ENCODE measurements at places on chromosomes 16 and 17. TPM values are rescaled to one million over a fixed set of nuclear protein-coding genes. Genes with fewer than 3 reads are reported as not detected.

- peak; percentile 70 for DNase-seq
These were observed 693 bp downstream of the NDRG4 start for GRCh38 chr16:58500430-58501241.

DNA sequence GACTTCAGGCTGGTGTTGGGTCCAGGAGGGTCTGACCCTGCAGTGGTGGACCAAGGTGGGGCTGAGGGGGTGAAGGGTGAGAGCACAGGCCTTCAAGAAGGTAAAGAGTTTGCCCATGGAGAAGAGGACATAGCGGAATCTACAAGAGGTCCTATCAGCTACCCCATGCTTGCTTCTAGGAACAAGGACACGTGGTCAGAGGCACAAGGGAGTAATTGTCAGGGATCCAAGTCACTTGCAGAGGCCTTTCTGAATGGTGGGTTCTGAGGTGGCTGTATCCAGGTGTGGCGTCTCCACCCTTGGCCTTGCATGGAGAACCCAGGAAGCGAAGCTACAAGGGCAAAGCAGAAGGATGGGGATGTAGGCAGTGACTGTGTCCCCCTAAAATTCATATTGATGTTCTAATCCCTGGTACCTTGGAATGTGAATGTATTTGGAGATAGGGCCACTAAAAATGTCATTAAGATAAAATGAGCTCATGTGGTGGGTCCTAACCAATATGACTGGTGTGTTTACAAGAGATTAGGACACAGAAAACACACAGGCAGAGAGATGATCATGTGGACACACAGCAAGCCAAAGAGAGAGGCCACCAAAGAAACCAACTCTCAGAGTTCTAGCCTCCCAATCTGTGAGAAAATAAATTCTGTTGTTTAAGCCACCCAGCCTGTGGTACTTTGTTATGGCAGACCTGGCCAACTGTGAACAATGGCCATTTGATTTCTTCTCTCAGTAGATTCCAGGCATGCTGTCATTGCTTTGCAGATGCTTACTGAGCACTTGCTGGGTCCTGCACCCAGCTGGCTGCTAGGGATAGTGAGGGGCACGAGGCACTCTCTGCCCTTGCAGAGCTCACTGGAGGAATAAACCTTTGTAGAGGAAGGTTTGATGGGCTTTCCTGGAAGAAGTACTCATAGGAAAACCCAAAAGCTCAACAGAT is 75.8 kb downstream of the UTP18 start:
- DNase-seq: no peak

DNA sequence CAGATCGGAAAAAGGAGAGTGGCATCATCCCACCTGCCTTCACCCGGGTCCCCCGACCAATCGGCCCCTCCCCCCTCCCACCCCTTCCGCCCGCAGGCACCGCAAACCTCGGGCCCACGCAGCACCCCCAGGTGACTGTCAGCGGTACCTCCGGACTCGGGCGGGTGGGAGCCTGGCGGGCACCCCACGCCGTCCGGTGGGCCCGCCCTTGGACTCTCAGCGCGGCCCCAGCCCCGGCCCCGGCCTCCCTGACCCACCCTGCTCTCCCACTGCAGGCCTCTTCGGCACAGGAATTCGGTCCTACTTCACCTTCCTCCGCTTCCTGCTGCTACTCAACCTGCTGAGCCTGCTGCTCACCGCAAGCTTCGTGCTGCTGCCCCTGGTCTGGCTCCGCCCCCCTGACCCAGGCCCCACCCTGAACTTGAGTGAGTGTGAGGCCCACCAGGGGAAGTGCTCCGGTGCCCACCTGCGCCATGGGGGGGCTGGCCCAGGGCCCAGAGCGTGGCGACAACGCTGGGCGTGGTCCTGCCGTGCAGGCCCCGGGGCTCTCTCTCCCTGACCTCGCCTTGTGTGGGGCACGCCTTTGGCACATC is 1.6 kb downstream of the TMC8 start:
- DNase-seq: peak; percentile 77

DNA sequence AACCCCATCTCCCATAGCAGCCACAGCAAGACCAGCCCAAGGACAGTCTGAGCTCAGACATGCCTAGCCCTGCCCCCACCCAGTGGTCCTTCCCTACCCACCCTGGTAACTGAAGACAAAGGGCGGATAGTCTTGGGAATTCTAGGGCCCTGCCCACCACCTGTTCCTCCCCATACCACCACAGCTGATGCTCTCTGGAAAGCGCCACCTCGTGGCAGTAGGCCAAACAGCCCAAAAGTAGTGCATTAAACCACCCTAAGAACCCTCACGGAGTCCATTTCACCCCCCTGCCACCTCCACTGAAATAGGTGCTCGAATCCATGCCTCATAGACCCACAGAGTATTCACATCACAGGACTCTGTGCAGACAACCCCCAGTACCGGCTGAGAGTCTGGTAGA is 1021.4 kb downstream of the CDH8 start:
- DNase-seq: peak; percentile 44

The SLC5A11 gene
- total RNA-seq: 0.07 TPM

GRCh38 chr16:8855972-8856371 is 12.8 kb downstream of the CARHSP1 start:
- DNase-seq: no peak

The OTOP2 gene
- not detected for total RNA-seq

DNA sequence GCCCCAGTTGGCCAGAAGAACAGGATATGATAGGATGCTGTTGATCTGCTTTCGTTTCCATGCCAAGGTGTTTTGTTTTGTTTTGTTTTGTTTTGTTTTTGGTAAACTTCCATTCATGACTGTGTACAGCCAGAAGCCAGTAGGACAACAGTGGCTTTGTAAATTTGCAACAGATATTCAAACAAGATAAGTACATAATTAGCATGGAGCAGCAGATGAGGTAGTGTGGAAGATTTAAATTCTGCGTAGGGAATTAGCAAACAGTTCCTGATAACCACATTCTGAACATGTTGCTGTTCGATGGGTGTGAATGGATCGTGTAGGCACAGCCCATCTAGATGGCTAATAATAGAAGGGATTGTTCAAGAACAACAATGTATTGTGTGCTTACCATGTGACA is 1080.1 kb upstream of the RBFOX1 start:
- DNase-seq: no peak

DNA sequence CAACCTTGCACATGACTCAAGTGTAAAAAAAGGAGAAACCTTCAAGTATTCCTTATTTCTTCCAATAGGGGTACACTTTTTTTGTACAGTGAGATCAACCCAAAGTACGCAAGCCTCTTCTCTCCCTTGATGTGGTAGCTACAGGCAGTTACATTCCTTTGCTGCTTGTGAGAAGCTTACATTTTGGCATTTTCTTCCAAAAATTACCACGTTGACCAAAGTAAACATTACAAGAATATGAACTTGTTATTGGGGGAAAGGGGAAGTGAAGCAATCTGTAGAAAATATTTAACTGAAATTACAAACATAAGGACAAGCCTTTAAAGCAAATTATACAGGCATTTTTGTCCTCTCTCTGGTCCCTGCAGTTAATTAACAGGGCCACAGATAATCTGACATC is 97.0 kb upstream of the TOB1 start:
- DNase-seq: no peak

DNA sequence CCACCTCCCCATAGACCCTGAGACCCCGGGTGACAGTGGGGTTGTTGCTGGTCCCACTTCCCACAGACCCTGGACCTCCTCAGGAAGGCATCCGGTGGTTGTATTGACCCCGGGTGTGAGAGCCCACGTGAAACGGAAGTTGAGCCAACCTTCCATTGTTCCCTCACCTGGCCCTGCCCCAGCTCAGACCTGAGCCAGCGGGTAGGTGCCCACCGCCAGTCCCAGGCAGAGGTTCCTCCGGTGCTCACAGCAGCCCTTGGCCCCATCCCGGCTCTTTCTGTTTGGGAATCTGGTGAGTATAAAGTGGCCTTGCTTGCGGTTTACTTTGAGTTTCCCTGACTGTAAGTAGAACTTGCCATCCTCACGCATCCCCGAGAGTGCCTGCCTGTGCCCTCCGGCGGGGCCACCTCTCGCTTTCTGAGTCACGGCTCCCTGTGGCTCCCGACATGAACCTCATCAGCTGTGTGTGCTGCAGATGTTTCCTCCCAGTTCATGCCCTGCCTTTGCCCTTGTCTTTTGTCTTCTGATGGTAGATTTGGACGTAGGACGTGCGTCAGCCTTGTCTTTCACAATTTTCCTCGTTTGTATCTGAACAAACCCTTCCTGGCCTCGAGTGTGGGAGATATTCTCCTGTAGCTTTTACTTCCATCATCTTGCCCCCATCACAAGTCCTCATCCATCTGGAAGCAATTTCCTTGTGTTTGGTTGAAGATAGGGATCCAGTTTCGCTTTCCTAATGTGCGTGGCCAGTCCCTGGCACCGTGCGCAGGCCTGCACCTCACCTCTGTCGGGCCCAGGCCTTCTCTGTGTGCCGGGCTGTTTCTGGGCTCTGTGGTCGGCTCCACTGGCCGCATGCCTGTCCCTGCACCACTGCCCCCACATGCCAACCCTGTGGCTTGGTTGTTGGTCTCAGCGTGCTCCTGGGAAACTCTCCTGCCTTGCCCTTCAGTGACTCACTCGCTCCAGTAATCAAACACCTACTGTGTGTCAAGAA is 76.0 kb downstream of the METRNL start:
- DNase-seq: no peak

DNA sequence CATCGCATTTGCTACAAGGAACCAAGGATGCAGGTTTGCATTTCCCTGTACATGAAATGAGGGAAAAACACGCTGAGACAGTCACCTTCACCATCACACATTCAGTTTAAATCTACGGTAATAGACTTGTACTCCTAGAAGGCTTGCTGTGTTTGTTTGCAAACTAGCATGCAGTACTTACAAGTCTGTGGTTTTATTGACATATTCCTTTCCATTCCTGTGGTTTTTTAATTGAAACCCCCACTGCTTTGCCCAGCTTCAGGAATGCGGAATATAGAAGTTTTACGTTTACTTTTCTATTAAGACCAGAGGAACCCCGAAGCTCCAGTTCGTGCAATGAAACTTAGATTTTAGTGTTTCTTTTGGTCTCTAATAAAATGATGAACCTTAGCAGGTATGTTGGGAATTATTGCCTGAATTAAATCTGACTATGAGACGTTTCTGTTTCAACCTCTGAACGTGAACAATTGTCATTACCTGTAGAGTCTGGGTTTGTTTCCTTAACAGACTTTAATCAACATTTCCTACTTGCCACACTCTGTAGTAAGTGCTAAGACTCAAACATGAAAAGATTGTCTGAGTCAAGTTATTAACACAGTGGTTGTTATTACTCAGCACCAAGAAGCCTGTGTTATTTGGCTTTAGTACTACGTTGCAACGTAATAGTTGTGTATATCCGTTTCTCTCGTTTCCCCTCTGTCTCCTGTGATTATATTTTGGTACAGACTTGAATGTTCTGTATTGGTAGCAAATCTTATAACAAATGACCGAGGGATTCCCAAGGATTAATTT is 793.3 kb upstream of the GOT2 start:
- no peak for DNase-seq

GRCh38 chr17:67043283-67043682 is 1.1 kb upstream of the CACNG1 start:
- DNase-seq: no peak

GRCh38 chr17:21125862-21126261 is 902 bp upstream of the DHRS7B start:
- DNase-seq: no peak

The RCVRN gene
- total RNA-seq: not detected

DNA sequence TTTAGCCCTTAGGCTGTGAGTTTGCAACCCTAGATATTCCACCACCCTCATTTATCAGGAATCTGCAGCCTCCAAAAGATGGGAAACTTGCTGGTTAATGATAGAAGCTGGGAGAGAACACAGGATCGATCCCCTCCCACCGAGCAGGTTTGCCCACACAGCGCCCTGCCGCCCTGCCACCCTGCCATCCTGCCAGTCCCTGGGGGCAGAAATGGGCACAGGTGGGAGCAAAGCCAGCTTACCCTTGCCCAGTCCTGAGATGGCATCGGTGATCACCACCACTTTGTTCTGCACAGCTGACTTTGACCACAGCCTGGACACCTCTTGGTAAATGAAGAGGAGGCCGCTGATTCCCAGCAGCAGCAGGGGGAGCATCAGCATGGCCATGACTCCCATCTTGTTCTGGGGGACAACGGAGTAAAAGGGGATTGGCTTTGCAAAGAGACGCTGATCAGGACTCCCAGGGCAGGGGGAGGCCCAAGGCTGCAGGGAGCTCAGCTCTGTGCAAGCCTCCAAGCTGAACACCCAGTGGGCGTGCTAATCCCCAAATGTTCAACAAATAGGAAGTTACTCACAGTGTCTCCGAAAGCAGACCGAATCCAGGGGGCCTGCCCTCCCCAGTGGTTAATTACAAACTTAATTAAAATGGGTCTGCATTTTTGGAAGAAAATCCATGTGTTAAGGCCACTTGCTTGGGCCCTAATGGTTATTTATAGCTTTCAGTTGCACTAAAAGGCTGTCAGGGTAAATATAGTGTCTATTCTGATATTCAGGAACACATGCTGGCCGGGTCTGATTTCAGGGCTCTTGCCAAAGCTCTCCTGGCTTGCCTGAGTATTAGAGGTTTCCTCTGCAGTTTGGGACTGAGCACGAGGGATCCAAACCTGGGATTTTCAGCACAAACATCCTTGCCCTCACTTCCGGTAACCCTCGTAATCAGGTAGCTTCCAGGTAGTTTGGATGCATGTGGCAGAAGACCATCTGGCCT is at the start of gene DHRS7C:
DHRS7C (minus strand) TSS at position 704 of the 988 bp plus-strand sequence; CDS start at position 396, 308 bp downstream.
- no peak for DNase-seq

GRCh38 chr17:74245145-74245831 is 28.7 kb upstream of the DNAI2 start:
- DNase-seq: peak; percentile 84

DNA sequence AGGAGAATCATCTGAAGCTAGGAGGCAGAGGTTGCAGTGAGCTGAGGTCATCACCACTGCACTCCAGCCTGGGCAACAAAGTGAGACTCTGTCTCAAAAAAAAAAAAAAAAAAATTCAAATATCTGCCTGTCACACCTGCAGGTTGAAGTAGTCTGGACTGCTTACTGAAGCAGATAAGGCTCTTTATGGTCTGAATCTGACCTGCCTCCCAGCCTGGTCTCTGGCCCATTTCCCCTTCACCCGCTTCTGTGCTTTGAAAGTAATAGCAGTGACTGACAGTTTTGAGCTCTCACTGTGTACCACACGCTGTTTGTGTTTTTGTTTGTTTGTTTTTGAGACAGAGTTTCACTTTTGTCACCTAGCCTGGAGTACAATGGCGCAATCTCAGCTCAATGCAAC is 5.8 kb downstream of the SEZ6L2 start:
- no peak for DNase-seq

The CTF1 gene
- total RNA-seq: 0.54 TPM

All from GM23338 (cell line).